KBM-7 (cell line): ENCODE measurements at places on chromosomes 3 and 15.
A peak's percentile ranks its signal among the peaks of the same experiment; 100 is the strongest.

GRCh38 chr15:61182946-61183345 lies 46.2 kb downstream of the RORA start:
- DNase-seq = no peak

DNA sequence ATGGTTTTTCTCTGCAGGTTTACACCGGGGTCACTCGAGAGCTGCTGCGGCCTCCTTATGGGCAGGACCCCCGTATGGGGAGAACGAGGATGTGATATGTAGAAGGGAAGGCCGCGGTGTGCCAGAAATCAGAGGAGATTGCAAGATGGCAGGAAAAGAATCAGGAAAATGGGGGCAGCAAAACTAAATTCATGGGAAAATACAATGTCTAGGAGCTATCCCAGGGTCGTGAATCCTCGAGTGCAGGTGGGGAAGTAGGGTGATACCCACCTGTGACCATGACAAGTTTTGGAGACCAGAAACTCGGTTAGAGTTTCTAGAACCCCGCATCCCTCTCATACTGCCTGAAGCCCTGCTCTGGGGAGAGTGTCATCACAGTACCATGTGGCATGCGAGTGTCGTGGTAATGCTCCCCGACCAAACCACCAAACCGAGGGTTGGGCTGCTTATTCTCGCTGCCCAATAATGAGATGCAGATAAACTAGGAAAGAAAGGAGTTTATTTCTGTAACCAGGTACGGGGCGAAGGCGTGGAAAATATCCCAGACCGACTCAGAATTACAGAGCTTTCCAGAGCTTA lies 781 bp downstream of the TRNT1 start:
- peak; percentile 35 for DNase-seq

DNA sequence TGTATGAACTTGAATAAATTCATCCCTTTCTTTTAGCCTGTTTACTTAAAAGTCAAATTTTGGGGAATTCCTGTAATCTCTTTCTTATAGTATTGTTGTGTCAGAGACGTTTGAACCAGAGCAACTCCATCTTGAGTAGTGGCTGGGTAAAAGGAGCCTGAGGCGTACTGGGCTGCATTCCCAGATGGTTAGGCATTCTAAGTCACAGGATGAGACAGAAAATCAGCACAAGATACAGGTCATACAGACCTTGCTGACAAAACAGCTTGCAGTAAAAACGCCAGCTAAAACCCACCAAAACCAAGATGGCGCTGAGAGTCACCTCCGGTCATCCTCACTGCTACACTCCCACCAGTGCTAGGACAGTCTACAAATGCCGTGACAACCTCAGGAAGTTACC lies 94.5 kb downstream of the P3H2 start:
- no peak for DNase-seq

- DNase-seq = no peak
These were observed 17.6 kb downstream of the IFT80 start for GRCh38 chr3:160381470-160381869.

DNA sequence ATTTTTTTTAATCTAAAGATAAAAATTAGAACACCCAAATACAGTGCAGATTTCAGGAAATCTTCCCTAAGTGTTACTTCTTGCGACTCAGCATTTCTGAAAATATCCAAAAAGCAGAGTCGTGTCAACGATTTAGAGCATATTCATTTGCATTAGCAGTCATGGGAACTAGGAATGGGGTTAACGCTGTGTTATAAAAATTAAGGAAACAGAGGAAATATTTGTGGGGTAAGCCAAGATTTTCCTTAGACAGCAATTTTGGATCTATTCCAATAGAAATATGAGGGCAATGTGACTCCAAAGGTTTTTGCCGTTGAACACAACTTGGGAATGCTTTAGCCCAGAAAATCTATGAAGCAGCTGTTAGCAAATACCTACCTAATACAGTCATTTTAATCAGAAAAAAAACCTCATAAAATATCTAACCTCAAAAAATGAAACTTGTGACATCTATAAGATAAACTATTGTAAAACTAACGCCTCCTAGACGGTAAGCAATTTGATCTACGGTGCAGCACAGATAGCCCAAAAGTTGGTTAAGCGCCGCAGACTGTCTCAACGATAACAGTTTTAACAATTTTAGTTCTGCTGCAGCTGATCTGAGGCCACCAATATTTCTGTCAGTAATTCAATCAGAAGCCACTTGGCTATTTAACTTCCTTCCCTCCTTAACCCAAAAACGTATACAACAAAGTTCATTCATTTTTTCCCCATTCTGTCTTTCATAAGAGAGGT lies 5.8 kb upstream of the ATP11B start:
- DNase-seq = no peak

GRCh38 chr3:14216257-14217048 lies 37.8 kb downstream of the LSM3 start:
- no peak for DNase-seq

DNA sequence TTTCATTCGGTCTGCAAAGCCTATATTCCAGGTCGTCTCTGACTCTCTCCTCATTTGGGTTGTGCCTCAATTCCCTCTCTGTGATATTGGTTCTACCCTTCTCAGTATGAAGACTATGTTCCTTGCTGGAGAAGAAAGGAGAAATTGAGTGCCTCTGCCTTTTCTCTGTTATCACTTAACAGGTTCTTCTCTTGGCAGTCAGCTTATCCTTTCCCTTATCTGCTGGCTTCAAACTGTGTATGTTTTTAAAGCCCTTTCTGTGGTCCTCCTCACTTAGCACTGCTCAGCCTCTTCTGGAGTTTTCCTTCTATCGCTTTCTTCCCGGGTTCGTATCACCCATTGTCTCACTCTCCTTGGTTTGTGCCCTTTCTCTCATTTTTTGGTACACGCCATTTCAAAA lies 65.3 kb upstream of the FSTL1 start:
- DNase-seq = no peak

DNA sequence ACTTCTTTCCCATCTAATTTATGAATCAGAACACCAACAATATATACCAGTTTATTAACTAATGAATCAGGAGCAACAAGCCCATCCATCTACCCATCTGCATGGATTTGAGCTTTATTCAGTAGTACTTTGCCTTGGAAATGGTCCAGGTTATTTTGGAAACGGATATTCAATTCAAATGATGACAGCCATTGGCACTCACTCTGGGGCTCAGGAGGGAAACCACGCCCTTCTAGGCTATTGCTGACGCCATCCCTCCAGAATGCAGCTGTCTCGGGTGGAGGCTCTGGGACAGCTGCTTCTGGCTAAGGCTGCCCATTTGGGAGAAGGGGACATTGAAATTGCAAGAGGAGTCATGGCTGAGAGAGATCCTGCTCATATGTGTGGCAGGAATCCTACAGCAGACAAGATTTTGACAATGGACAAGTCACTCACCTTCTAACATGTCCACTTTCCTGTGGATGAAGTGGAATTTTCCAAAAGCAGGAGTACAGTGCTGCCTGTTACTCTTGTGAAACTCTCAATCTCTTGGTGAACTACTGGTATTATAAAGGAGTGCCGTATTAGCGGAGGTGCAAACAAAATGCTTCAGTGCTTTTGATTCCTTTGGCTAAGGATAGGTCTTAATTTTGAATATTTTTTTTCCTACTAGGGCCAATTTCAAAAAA lies 29.3 kb upstream of the TRAK1 start:
- DNase-seq = no peak

GRCh38 chr3:94004301-94004910 lies 24.0 kb downstream of the STX19 start:
- DNase-seq = peak; percentile 60

- DNase-seq = no peak
These were observed 60.0 kb upstream of the MNS1 start for GRCh38 chr15:56524915-56525314.

GRCh38 chr3:33099109-33099645 lies 2.2 kb upstream of the GLB1 start:
- DNase-seq = no peak

DNA sequence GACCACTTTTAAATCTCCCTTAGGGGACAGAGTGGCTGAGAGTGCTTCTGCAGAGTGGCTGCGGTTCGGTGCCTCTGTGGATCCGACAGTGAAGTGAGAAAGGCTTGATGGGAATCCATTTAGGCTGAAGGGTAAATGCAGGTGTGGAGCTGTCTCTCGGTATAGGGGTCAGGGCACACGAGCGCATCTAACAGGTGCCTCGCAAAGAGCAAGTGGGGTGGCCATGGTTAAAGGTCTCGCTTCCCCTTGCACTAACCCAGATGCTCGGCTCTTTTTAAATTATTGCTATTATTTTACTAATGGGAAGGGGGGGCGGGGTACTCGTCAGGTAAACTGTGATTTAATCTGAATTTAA lies 598 bp upstream of the GJD2 start:
- DNase-seq = no peak

DNA sequence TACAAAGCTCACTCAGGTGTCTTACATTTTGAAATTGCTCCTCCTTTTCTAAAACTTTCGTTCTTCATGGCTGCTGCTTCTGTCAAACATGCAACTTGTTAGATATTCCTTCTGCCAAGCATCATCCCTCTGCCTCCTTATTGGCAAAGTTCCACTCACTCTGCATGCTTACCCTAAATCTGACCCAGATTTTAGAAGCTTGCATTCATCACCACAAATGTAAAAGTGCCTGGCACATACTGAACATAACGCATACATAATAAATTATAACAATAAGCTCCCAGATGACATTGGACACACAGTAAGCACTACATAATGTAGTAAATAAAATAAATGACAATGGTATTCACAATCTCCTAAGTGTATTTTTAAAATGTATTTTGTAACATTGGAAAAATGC lies 107.4 kb downstream of the LMLN start:
- no peak for DNase-seq

DNA sequence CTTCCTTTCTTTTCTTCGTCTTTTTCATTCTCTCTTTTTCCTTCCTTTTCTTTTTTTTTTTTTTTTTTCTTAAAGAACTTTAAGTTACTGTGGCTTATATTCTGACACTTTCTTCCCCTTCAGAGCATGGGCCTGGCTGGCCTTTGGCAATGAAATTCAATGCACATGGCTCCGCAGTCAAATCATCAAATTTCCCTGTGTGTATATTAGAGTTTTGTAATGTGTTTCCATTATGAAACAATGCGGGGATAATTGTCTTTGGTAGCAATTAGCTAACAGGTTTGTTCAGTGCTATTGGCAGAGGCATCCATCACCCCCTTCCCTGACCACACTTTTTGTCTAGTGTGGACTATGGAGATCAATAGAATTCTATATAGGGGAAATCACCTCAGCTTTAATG lies 80.5 kb downstream of the CDIN1 start:
- DNase-seq = no peak

DNA sequence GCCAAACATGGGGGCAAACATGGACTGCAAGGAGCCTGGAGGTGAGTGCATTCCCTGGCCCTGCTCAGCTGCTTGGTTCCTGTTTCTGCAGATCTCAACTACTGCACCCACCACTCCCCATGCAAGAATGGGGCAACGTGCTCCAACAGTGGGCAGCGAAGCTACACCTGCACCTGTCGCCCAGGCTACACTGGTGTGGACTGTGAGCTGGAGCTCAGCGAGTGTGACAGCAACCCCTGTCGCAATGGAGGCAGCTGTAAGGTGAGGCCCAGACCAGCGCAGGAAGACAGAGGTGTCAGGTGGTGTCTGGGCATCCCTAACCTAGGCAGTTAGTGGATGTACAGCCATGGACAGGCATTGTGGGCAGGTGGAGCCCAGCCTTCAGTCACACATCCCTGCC lies 5.3 kb downstream of the DLL4 start:
- no peak for DNase-seq

- DNase-seq = no peak
These were observed 109.7 kb downstream of the NSMCE3 start for GRCh38 chr15:29159771-29160455.

DNA sequence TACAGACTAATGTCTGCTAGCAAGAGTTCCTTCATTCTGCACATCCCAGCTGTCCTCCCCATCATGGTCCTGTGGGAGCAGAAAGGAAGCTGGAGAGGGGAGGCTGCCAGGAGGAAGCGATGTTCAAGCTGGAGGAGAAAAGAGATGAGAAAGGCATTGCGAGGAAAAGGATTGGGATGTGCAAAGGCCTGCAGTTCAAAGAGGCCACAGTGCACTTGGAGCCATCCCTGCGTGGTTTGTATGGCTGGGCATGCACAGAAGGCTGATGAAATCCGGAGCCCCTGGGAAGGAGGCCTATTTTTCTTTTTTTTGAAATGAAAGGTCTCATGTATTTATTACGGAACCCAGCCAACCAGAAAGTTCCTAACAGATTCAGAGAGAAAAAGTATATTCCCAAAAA lies 22.8 kb downstream of the AMOTL2 start:
- DNase-seq = no peak

DNA sequence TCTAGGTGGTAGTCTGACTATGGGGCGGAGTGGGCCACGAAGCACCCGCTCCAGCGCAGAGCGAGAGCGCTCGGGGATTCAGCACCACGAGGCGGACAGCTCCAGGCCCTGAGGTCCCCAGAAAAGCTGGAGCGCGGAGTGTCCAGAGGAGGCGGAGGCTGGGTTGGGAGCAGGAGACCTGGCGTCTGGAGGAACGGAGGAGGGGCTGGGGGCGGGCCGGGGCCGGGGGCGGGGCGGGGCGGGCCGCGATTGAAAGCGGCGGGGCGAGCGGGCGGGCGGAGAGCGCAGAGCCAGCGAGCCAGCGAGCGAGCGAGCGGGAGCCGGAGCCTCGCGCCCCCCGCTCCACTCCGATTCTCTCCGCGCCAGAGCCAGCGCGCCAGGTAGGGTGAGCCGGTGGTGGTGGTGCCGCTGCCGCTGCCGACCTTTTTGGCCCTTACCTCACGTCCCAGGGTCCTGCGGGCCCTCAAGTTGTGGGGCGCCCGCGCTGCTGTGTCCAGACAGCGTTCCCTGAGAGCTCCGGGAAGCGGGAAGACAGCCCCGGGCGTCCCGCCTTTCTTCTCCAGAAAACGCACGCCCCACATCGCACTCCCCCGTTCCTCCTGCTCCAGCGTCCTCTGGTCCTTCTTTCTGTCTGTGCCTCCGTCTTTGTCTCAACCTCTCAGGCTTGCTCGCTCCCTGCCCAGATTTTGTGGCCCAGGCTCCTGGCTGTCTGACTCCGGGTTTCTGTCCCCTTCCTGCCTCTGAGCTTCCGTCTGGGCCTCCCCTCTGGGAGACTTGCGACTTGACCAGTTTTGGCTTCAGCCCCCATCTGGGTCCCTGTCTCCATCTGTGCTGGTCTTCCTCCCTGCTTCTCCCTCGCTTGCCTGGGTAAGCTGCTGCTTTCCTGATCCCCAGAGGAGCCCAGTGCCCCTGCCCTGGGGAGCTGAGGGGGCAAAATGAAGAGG lies at the start of gene GRM2:
GRM2 (plus strand) TSS at position 281 of the 944 bp plus-strand sequence. CDS start 1,916 bp downstream, outside the sequence.
- DNase-seq = no peak
